ENCODE measurements at places on chromosomes 7 and 10.

- no peak for DNase-seq
These were observed 1.1 kb downstream of the JMJD1C start for GRCh38 chr10:63464402-63465292.

GRCh38 chr7:15087771-15088170 is 185.2 kb upstream of the DGKB start:
- no peak for DNase-seq

DNA sequence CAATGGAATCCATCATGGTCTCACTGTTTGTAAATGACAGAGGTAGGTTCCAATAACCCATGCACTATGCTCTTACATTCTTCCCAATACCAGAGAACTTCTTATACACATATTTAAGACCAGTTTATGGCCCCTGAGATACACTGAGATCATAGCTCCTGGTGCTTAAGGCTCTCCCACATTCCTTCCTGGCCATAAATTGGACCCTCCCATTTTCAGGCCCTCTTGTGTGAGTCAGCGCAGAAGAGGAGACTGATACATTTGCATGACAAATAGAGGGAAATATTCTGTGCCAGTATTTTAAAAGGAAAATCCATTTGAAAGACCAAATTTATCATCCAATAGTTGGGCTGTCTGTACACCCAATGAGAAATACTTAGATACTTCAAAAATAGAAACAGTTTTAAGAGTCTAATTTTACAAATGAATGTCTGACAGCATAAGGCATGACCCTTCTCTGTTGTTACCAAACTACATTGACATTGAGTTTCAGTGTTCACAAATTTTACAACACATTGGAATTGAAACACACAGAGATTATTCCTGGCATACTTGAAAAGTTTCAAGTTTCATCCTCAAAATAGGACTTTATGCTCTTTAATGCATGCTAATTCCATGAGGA is 35.3 kb downstream of the SLC16A9 start:
- DNase-seq = no peak

- peak; percentile 76 for DNase-seq
These were observed 729 bp downstream of the DNAJB6 start for GRCh38 chr7:157337316-157338149.

DNA sequence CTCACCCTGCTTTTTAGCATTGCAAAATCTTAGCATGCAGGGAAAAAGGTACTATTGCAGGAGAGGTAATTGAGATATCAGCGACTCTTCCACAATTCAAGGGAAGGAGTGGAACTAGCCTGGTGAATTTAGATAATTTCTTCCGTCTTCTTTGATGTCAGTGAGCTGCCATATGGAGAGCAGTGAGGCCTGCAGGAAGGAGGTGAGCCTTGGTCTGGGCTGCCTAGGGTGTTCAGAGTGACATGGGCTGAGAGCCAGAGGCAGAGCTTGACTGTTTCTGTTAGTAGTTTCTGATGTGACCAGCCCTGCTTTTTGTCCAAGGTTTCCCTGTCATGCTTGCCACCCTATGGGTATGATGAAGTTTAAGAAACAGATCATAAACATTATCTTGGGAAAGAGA is 28.6 kb downstream of the KAT6B start:
- no peak for DNase-seq

DNA sequence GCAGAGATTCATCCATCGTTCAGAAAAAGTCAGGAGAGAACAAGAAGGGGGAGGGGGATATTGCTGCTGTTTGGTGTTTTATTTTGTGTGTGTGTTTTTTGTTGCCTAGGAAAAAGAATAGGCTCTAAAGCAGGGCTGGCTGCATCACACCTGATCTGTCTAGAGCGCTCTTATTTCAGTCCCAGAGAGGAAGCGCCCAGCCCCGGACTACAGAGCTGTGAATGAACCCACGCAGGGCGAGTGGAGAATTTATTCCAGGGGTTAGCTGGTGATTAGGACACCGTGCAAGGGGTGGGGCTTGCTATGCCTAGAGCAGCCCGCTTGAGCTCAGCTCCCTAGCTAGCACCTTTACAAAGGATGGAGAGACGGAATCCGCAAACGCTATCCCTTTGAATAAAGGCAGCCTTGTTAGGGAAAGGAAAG is 621 bp upstream of the FAM13C start:
- DNase-seq = no peak

- DNase-seq = no peak
These were observed 223.6 kb downstream of the MDFIC start for GRCh38 chr7:115145512-115145911.

DNA sequence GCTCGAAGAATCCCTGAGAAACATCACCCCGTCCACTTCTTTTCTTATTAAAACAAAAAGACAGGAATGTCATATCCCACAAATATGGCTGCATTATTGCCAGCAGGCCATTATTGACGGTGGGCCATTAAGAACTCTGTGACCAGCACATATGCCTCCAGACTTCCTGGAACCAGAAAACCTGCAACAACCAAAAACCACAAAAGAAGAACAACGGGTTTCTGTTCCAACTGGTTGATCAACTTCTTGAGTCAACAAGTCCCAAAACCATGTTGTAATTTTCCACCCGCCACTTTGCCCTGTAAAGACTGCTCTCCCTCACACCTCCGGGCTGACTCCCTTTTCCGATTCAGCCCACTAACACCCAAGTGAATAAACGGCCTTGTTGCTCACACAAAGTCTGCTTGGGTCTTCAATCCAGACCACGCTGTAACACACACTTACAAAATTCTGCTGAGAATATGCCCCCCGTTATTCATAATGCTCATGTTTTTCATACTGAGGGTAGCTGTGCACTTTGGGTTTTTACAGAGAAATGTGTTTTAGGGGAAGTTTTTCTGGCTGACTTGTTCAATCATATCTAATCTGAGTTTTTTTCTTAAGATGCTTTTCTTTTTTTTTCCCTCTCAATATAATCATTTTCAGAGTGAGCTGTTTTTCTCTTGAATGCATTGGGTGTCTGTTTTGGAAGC is 20.7 kb downstream of the ZNF107 start:
- DNase-seq = peak; percentile 12

GRCh38 chr10:68955355-68955831 is 577 bp upstream of the DDX21 start:
- DNase-seq = peak; percentile 27

DNA sequence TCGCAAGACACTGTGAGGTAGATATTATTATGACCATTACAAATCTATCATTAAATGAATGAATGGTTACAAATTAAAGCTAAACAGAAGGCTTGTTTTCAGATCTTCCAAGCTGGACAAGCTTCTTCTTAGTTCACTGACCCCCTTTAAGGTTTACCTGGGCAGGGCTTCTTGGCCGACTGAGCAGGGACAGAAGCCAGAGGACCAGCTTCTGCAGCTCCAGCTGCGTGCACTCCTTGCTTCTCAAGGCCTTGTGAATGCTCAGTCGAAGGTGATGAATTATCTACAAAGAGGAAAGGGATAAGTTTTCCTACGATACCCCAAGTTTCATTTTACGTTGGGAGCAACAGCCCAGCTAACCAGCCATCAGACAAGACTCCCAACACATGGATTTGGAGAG is 9.3 kb downstream of the ZC3HAV1L start:
- DNase-seq = no peak

- DNase-seq = no peak
These were observed 186.8 kb downstream of the MACC1 start for GRCh38 chr7:20030417-20030816.

DNA sequence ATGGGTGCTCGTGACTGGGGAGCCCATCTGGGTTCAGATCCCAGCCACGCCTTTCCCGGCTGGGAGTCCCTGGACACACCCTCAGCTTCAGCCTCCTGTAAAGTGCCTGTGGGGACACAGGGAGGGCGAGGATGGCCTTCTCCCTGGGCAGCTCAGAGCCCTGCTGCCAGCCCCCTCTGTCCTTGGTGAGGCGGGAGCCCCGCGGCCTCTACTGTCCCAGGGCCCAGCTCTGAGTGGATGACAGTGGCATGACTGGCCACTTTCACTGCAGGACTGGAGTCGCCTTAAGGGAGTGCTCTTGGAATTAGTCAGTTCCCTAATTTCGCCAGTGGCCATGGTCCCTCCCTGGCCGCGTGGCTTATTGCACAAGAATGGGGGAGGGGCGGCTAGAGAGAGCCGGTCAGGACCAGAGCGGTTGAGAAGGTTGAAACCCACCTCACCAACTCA is 4.6 kb downstream of the BRI3 start:
- DNase-seq = no peak

GRCh38 chr10:34124522-34125035 is 690.5 kb downstream of the PARD3 start:
- no peak for DNase-seq

DNA sequence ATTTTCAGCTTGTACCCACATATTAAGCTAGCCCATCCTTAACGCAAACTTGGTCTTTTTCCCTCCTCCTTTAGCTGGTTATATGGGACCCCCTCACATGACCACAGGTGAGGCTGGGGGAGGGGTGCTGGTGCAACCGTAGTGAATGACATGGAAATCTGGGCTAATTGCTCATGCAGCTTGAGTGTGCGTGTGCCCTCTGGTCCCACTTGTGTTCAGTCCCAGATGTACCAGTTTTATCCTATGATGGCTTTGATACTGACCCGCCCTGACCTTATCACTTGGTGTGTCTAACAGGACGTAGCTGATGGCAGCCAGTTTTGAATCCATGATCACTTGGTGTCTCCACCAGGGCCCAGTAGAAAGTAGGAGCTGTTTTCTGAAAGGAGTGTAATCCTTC is 5.1 kb upstream of the ZC3HAV1 start:
- DNase-seq = no peak

GRCh38 chr10:70903262-70903921 is 15.0 kb upstream of the PCBD1 start:
- peak; percentile 22 for DNase-seq

GRCh38 chr7:70634610-70635068 is 497.3 kb upstream of the GALNT17 start:
- DNase-seq = no peak

DNA sequence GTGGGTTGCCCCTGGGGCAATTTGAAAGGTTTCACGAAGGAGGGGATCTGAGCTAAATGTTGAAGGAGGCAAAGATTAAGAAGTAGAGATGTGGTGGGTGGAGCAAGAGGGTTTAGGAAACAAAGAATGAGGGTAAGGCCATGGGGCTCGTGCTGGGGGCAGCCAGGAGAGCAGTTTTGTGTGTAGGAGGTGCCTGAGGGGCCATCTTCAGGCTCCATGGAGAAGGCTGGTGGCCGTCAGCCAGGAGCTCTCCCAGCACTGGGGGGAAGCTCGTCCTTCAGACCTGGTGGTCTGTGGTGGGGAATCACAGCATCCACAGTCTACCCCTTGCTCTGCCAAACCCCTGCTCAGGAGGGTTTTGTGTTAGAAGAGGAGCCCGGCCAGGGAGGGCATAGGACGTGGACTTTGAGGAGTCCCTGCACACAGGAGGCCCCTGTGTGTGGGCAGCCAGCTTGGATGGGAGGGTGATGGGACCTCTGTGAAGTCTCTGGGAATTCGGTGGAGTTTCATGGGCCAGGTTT is 11.8 kb upstream of the CXCL12 start:
- no peak for DNase-seq

DNA sequence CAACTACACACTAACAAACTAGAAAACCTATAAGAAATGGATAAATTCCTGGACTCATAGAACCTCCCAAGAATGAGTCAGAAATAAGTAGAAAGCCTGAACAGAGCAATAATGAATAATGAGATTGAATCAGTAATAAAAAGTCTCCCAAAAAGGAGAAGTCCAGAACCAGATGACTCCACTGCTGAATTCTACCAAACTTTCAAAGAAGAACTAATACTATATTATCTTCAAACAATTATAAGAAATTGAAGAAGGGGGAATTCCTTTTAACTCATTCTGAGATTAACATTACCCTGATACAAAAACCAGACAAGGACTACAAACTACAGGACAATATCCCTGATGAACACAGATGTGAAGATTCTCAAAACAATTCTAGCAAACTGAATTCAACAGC is 47.8 kb upstream of the CDK6 start:
- DNase-seq = no peak

DNA sequence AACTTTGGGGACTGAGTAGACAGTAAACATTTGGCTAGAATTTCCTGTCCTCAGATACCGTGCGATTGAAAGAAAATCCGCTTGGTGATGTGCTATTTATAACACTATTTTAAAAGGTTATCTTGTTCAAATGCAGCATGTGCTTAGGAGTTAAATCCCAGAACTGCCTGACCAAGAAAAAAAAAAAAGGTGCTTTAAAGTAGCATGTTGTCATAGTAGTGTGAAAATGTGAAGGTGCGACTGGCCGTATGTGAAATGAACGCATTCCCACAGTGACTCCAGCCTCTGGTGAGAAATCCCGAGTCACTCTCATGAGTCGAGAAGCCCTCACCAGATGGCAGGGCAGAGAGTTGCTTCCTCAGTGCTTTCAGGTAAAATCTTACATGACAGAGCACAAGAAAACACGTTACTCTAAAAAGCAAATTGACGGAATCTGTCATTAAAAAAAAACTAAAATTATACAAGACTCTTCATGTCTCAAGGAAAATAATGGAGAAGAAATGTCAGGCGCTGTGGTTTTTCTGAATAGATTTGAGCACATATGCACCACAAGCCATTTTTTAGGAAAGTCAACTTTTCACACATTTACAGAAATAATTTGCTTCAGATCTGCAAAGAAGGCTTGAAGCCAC is 18.4 kb upstream of the KLF6 start:
- DNase-seq = no peak

DNA sequence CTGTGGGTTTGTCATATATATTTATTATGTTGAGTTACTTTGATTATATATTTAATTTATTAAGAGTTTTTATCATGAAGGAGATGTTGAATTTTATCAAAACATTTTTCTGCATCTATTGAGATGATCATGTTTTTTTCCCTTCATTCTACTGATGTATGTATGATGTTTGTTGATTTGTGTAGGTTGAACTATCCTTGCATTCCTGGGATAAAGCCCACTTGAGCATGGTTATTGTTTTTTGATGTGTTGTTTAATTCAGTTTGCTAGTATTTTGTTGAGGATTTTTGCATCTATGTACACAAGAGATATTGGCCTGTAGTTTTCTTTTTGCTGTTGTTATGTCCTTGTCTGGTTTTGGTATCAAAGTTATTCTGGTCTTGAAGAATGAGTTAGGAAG is 31.1 kb downstream of the SCART1 start:
- no peak for DNase-seq

- DNase-seq = no peak
These were observed 42.5 kb downstream of the STK32C start for GRCh38 chr10:132264966-132265889.

GRCh38 chr7:87926581-87927461 is 7.2 kb upstream of the ADAM22 start:
- no peak for DNase-seq

GRCh38 chr10:14328881-14329672 is 1.6 kb downstream of the FRMD4A start:
- no peak for DNase-seq

GRCh38 chr7:71630516-71630915 is 498.6 kb downstream of the GALNT17 start:
- no peak for DNase-seq
